ENCODE measurements at places on chromosomes 7 and 10.

DNA sequence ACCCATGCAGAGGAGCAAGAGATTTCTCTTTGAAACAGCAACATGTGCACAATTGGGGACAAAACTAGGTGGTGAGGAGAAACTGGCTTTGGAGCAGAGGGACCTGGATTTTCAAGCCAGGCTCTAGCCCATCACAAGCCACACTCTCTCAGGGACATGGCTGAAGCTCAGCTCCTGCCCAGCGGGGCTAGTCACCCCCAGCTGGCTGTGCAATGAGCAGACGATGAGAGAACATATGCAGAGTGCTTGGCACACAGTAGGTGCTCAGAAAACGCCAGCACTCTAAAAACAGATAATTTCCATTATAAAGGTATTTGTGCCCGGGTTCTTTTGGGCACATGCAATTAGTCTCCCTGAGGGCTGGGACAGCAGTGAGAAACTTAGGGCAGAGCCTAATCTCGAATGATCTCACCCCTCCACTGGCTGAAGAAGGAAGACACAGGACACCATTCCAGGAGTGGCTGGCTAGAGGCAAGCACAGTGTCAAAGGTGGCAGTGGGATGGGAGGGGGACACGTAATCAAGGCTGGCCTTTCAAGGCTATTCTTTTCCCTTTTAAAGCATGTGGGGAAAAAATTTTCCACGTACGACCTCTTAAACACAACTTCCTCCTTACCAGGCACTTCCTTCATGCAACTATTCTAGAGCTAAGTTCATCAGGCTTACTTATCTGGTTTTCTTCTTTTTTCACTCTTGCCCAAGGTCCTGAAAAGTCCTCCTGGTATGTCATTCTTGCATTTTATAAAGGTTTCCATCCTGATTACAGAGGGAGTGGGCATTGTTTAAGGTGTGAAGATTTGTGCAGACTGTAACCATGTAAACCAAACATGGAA, 15.1 kb downstream of the FAM53B start:
- DNase-seq: no peak

DNA sequence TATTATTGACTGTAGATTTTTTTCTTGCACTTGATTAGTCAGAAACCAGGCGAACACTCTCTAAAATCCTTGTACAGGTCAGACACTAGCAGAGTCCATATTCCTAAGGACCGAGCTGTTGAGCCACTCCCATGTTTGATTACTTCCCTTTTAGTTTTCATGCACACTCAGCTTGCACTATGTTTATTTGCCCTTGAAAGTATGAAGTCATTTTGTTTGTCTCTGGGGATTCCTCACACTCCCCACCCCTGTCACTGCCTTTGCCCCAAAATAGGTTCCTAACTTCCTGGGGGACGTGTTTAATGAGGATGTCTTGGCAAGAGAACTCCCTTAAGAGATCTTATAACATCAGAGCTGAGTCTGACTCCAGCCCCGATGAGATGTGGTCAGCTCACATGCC, 182.1 kb downstream of the EVX1 start:
- DNase-seq: no peak

- DNase-seq: no peak
These were observed 182.1 kb downstream of the VTI1A start for GRCh38 chr10:112628951-112629609.

DNA sequence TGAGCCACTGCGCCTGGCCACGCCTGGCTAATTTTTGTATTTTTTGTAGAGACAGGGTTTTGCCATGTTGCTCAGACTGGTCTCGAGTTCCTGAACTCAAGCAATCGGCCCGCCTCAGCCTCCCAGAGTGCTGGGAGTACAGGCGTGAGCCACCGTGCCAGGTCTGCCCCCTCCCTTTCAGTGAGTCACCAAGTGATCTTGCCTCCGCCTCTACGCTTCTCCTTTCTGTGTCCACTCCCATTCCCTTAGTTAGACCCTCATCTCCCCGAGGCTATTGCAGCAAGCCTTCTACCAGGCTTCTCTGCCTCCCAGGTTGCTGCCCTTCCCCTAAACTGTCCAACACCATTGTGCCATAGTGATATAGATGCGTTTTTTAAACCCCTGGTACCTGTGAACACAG, 32.9 kb downstream of the CDC123 start:
- no peak for DNase-seq

DNA sequence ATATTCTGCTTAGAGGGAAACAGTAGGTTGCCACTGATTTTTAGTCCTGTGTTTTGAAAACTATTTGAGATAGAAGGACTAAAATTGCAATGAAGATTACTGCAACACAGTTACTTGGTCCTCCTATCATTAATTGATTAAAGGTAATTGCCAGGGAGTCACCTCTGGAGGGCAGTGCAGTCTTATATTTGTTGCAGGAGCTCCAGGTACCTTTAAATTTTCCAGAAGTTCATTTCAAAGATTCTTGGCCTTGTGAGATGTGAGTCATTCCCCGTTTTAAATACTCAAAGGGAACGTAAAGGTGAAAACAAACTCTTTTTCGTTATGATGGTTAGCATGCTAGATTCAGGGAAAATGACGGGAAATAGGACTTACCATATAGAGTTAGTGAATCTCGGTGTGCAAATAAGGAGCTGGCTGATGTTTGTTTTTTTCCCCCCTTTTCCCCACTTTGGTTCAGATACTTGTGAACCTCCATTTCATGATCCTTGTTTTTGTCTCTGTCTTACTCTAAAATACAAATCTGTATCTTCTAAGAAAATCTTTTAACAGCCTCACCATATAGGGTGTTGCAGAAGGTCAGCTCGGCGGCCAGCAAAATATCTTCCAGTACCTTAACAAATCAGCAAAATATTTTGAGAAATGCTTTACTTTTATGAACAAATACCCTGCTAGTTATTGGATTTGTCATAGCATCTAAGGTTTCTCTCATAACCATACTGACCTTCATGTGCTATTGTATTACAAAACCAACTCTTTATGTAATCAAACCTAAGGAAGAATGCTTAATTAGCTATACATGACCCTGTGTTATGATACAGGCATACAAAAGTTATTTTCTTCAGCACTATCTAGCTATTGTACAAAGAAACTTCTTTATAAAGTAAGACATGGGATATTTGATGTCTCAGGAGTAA, 143.0 kb upstream of the HDAC9 start:
- no peak for DNase-seq

DNA sequence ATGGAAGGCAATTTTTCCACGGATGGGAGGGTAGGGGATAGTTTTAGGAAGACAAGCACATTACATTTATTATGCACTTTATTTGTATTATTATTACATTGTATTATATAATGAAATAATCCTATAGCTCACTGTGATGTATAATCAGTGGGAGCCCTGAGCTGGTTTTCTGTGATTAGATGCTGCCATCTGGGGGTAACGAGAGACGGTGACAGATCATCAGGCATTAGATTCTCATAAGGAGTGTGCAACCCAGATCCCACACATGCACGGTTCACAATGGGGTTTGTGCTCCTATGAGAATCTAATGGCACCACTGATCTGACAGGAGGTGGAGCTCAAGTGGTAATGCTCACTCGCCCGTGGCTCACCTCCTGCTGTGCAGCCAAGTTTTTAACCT, 103.9 kb upstream of the STK17A start:
- no peak for DNase-seq

DNA sequence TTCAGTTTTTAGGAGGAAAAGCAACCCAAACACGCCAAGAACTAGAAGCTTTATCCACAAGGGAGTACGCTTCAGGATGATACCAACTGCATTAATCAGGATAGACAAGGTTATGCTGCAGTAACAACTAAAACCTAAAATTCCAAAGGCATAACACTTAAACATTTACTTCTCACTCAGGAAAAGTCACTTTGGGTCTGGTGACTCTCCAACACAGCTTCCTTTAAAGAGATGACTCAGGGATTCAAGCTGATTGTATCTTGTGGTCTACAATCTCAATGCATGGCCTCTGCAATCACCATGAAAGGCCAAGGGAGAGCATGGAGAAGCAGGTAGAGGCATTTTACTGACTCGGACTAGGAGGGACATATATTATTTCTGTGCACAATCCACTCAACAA, 315.8 kb downstream of the KCNMA1 start:
- DNase-seq: no peak

GRCh38 chr7:81715984-81716588, 53.8 kb downstream of the HGF start:
- no peak for DNase-seq

DNA sequence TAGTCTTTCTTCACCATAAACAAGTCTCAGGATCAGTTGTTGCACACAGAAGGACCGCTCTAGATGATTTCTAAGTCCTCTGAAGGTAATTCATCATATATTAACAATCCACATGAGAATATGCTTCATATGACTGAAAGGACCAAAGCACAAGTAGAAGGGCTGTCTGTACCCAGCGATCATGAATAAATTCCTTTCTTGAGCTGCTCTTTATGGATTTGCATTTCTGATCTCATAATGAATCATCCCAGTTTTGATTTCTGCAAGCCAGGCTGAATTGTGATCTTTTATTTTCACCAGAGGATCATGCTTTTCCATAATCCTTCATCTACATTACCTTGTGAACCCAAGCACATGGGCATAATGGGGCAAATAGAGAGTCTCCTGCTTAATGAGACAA, 675.6 kb downstream of the MAGI2 start:
- no peak for DNase-seq

GRCh38 chr7:101169838-101170551, 4.6 kb upstream of the VGF start:
- peak; percentile 71 for DNase-seq

DNA sequence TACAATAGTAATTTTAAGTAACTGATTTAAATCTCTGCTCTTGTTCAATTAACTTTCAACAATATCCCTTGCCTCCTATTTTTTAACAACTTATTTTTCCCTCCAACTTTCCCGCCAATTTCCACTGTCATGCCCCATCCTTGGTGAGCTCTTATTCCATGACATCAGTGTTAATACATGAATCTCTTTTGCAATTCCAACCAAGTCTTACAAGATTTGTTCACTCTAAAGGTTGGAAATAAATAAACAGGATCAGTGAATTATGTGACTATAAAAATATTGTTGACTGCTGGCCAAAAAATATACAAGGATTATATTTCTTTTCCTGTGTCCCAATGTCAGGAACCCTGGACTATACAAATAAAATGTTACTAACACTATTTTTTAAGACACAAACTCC, 21.0 kb upstream of the AGMO start:
- DNase-seq: no peak

- DNase-seq: no peak
These were observed 494.3 kb downstream of the GALNT17 start for GRCh38 chr7:71626206-71626605.

GRCh38 chr7:159065852-159066480, 78.7 kb downstream of the VIPR2 start:
- no peak for DNase-seq

DNA sequence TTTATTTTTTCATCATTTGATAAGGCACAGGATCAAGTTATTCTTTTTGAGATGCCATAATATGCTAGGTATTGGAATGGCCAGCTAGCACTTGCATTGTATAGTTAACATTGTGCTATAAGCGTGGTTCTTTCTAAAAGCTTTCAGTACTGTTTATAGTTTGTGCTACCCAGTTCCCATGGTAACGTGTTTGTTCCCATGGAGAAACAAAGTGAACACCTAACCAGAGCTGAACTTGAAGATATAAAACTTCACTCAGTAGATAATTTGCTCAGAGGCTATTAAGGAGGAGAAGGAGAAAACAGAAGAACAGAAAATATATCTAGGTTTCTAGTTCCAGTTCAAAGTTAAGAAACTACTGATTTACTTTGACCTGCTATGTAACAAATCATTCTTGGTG, 23.6 kb upstream of the ITGB8 start:
- no peak for DNase-seq

DNA sequence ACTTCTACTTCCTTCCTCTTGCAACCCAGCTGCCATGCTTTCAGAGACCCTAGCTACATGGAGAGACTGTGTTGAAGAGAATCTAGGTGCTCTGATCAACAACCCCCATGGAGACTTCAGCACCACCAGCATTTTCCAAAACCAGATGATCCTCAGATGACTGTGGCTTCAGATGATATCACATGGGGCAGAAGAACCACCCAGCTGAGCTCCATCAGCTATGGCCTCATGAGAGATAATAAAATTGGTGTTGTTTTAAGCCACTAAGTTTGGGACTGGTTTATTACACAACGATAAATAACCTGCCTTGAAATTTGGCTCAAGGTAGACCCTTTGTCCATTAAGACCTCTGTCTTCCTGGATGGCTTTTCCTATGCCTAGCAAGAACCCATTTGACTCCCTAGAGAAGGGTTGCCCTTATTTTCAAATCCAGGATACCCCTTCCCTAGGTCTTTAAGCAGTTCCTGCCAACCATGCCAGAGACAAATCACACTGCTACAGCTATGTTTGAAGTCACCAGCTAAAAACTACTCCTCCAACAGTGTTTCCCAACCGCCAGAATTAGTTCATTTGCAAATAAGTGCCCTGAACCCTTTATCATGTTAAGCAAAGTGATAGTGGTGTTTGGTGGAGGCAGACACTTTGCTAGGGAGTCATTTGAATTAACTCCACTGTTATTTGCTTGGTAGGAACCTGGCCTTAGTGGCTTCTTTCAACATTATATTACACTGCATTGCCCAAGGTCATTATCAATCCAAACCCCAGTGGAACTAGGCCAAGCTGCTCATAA, 136.9 kb upstream of the PALS2 start:
- DNase-seq: no peak

- DNase-seq: no peak
These were observed 123.6 kb downstream of the LYZL1 start for GRCh38 chr10:29412485-29412884.

- DNase-seq: no peak
These were observed 155.3 kb upstream of the INHBA start for GRCh38 chr7:41858201-41858600.

DNA sequence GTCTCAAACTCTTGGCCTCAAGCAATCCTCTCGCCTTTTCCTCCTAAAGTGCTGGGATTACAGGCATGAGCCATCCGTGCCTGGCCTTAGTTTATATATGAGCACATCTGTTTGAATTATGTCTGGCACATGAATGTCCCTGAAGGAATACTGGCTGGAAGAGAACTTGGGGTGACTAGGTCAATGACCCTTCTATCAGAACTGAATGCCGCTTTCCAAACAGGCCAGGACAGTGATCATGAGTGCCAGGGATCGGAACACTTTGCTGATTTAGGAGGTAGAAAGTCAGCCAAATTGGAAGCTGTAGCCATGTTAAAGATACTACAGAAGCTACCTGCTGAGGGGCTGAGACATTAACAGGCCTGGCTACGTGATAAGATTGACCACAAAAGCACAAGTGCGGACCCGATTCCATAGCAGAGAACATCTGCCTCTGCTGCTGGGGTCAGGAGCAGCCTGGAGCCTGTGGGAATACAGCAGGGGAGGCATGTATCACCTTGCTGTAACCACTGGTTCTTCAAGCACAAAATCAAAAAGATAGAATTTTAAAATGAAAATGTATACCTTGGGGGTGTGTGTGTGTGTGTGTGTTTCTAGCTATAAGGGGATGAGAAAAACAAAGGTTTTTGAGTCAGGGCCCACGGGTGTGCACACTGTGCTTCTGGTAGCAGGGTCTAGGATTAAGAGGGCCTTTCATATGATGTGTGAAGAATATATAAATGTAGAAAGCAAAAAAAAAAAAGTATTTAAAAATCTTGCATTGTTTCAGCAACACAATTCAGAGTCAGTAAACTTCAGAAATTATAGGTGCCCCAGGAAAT, 293.7 kb downstream of the BBS9 start:
- no peak for DNase-seq

- no peak for DNase-seq
These were observed 42.7 kb upstream of the SMIM30 start for GRCh38 chr7:113161050-113161449.

Data from stimulated activated CD8-positive, alpha-beta memory T cell treated with anti-CD3 and anti-CD28 coated beads, Interleukin-2, amount 100 ng/mL, for 48 hours (primary cell).